ENCODE measurements at places on chromosomes 11 and 22.

DNA sequence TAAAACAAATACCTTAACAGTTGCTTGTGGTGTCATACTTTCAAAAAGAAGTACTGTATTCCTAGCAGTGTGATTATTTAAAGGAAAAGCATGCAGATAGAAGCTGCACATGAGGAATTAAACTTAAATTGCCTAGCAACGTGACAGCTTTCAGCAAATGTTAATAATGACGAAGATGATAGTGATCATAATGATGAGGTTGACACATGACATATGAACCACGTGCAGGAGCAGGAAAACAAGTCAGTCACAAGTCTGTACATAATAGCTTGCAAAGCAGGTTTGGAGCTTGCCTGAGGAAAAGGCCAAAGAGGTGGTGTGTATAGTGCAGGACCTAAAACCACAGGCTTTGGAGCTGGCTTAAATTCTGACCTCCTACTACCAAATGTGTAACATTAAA lies 30.6 kb upstream of the PIK3C2A start:
- no peak for DNase-seq

DNA sequence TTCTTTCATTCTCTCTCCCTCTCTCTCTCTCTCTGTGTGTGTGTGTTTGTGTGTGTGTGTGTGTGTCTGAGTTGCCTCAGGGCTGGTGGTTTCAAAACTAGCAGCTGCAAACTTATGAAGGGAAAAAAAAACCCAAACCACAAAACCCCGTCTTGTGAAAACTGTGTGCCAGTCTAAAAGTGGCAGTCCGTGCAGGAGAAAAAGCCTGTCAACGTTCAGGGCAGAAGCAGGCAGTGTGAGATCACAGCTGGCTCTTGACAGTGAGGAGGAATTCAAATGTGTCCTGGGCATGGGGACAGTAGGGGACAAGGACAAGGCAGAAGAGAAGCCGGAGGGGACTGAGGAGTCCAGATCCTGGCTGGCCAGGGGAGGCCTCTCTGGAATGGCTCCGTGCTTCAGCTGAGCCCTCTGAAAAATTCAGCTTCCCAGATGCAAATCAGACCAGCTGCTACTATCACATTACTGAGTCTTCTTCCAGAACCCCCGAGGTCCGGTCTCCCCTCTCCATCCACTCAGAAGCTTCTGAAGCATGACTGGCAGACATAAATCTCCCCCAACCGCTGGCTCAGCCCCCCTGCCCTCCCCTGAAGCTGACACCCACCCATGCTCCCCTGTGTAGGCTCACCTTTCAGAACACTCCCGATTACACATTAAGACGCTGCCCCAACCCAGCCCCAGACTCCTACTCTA lies 31.9 kb downstream of the FLI1 start:
- DNase-seq = no peak

GRCh38 chr11:118897721-118898310 lies 14.1 kb downstream of the CXCR5 start:
- no peak for DNase-seq

GRCh38 chr11:131661132-131661531 lies 290.7 kb downstream of the NTM start:
- DNase-seq = no peak

DNA sequence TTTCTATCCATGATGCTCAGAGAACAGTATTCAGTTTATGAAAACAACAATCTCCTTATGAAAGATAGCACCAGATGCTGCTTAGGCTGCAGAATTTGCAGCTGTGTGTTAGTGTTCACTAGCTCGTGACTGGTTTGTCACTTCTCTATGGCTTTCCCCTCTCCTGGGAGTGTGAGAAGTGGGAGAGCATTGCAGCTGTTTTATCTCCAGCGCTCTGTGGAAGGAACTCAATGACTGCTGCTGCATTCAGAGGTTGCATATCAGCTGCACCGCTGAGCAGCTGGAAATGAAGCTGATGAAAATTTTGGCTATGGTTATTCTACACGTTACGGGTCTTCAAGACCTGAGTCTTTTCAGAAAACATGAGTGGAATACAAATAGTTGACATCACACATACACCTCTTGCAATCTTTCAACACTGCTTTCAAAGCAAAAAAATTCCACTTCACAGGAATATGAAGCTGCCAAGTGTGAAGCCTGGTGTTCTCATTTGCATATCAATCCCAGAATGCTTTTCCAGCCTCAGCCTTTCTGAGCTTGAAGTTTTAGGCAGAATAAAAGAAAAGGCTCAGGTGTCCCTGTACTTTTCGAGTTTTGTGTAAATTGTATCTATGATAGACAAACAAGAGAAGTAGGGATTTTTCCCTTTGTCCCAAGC lies 149.3 kb upstream of the DDI1 start:
- DNase-seq = no peak

GRCh38 chr11:70703141-70704064 lies 305.1 kb downstream of the CTTN start:
- no peak for DNase-seq

GRCh38 chr11:87304412-87304811 lies 266.7 kb downstream of the TMEM135 start:
- no peak for DNase-seq

- no peak for DNase-seq
Observed at GRCh38 chr22:33271390-33272161, 213.4 kb upstream of the SYN3 start.

DNA sequence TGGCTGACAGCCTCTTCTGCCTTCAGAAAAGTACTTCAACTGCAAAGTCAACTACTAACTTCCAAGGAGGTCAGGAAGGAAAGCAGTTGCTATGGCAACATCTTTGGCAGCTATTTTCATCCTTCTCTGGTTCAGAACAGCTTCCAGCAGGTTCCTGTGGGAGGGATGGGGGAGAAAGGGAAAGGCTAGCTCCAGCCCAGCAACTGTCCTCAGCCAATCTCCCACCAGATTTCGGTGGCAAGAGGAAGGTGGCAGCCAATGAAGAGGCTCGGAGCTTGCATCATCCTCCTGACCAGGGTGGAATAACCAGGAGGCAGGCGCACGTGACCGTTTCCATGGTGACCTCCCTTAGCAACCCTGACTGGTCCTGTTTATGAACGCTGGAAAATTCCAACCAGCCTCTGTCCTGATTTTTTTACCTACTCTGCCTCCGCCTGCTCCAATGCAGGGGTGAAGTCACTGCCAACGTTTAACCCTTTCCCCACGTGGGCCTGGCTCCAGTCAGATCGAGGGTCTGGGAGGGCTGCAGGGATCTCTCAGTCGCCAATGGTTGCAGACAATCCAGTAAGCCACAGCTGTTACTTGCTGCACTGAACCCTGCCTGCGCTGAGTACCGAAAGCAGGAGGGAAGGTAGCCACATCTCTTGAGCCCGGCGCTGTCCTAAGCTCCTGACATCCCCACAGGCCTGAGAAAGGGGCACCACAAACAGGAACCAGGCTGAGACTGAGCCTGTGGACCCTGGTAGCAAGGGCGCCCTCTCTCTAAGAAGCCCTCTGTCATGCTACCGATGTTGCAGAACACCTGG lies 11.2 kb upstream of the MALAT1 start:
- no peak for DNase-seq

DNA sequence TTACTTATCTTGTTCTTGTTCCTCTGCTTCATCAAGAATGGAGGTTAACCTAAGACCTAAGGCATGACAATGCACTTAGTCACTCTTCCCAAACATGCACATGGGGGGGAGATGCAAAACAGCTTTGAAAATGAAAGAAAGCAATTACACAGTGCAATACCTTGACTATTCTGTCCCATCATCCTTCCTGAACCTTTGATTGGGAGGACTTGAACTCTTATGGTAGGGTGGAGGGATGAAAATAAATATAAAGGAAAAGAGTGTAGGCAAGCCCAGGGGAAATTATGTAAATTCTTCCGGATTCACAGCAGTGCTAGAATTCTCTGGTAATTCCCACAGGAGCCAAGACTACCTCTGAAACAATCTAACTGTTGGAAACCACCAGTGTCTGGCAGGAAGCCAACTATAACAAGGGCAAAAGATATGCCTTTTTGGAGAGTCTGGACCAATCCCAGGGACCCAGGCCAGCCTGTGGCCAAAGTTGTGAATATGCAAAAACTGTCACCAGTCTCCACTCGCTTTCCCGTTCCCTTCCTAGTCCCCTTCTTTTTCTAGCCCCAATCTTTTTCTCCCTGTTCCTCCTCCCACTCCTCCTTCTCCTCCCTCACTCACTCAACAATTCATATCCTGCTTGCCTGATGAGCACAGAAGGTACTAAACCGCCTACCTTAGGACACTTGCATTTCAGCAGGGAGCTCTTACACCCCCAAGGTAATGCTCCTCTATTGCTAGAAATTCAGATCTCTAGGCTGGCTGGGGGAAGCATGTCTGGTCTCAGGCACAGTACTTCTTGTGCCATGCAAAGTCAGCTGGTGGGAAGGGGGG lies 2.5 kb upstream of the RCN1 start:
- DNase-seq = no peak

DNA sequence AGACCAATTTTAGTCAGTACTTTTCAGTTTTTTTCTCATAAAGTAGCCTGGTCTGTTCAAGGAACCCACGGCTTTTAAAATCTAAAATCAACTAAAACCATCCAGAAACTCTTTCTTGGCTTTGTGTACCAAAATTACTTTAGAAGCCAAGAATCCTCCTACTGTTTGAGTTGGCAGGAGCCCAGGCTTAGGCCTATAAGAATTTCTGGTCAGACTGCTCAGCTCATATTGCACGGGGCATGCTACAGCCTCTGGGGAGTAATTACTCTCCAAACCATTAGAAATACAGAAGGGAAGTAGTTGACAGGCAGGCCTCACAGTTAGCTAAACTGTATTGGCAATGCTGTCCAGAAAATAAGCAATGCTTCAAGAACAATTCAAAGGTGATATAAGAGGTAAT lies 1862.9 kb upstream of the RAG2 start:
- no peak for DNase-seq

DNA sequence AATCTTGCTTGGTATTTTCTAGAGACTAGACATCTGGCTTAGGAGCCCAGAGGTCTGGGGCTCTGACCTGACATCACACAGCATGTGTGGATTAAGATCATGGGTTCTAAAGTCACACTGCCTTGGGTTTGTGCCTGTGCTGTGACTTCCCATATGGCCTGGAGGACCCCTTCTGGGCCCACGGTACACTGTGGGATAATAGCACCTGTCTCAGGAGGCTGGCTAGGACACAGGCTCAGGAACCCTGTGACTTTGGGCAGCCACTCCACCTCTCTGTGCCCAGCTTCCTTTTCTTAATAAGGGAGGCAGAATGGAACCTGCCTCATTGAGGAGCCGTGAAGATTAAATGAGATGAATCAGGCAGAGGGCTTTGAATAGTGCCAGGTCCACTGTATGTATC lies 99.2 kb upstream of the B3GAT1 start:
- no peak for DNase-seq

GRCh38 chr22:39314251-39314971 lies 5.0 kb downstream of the RPL3 start:
- no peak for DNase-seq

- DNase-seq = no peak
Observed at GRCh38 chr11:3920148-3920852, 64.8 kb downstream of the STIM1 start.

DNA sequence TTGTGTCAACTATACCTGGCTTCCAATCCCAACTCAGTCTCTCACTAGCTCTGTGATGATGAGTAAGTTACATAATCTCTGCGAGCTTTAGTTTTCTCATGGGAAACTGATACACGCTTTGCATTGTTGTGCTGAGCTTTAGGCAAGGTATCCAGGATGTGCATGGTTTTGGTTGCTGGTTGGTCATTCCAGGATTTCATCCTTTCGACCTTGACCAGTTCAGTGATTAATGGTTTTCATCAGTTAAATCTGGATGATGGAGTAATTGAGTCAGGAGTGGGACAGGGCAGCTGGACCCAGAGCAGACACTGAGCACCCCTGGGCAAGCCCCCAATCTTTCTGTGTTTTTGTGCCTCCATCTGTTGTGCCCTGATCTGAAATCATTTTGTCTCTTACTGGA lies 417.3 kb upstream of the CADM1 start:
- no peak for DNase-seq

- no peak for DNase-seq
Observed at GRCh38 chr11:19683141-19683805, 29.4 kb upstream of the NAV2 start.

DNA sequence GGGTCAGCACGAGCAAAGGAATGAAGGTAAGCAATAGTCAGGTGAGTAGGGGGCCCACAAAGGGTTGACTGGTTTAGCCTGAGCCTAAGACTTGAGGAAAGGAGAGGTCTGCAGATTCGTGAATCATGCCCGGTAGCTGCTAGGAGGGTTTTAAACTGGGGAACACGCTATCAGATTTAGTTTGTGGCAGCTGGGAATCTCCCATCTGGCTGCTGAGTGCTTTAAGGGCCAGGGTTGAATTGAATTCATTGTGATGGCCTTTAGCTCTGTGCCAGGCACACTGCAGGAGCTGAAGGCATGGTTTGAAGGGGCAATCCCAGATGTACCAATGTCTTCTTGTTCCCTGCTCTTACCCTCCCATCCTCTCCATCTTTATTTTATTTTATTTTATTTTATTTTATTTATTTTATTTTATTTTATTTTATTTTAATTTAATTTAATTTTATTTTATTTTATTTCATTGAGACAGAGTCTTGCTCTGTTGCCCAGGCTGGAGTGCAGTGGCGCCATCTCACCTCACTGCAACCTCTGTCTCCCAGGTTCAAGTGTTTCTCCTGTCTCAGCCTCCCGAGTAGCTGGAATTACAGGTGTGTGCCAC lies 1.9 kb upstream of the NECTIN1 start:
- DNase-seq = no peak

GRCh38 chr11:18463439-18463838 lies 7.8 kb downstream of the LDHAL6A start:
- DNase-seq = no peak

GRCh38 chr11:35237351-35237750 lies 98.4 kb downstream of the CD44 start:
- DNase-seq = no peak

DNA sequence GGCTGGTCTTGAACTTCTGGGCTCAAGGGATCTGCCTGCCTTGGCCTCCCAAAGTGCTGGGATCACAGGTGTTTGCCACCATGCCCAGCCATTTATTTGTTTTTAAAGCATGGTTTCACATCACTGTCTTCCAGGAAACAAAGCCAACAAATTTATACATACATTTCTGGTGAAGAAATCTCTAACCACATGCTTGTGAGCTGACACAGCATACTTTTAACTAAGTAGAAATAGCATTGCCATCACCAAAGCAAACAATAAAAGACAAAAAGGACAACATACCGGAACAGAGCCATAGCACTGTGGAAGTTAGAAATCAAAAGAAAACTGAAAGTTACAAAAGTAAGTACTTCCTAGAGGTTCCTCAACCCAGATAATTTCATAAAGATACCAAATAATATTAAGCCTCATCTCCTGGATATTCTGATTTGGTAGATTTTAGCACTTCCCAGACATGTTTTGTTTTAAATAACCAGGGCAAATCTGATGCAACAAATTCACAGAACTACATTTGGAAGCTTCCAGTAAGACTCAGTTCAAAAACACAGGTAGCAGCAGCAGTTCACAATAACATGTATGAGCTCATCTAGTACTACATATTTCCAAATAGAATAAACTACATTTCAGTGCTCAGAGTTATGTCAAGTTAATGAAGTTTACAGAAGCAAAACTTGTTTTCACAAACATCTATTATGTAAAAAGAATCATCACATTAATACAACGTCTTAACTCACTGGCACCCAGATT lies 70.6 kb downstream of the RRAS2 start:
- DNase-seq = no peak

GRCh38 chr11:44727114-44727372 lies 281 bp downstream of the TSPAN18 start:
- no peak for DNase-seq

GRCh38 chr22:37514526-37515051 lies 4.6 kb downstream of the CARD10 start:
- no peak for DNase-seq

GRCh38 chr11:56331861-56332491 lies 13.9 kb upstream of the OR8K1 start:
- peak; percentile 6 for DNase-seq
